ENCODE measurements at places on chromosomes 5 and 9. TPM values are rescaled to one million over a fixed set of nuclear protein-coding genes. Genes with fewer than 3 reads are reported as not detected.

DNA sequence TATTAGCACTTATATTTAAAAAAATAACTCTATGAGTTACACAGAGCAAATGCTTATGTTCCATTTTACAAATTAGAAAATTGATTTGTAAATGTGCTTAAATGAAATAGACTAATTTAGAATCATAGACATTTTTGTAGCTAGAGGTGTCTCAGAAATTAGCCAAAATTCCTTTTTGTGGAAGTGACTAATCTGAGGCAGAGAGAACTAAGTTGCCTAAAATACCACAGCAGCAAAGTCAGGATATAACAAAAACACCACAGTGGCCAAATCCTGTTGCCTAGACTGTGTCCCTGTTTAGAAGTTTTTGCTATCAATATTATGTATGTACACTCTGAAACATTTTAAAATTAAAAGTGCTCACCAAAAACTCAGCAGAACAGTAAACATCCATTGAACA, 18.7 kb downstream of the ADAMTSL1 start:
- no peak overlapping the region for H3K4me3 ChIP-seq
- no peak for DNase-seq
- no peaks in the 10 kb centered on the region for H3K36me3 ChIP-seq
- H3K4me1 ChIP-seq = peaks cover 16% of the 10 kb centered on the region

- H3K36me3 ChIP-seq = no peaks in the 10 kb centered on the region
- H3K4me1 ChIP-seq = no peaks in the 10 kb centered on the region
- no peak overlapping the region for H3K27ac ChIP-seq
- H3K27me3 ChIP-seq = no peaks in the 10 kb centered on the region
- DNase-seq = no peak
- H3K4me3 ChIP-seq = no peak overlapping the region
Observed at GRCh38 chr5:36642089-36642488, 35.7 kb downstream of the SLC1A3 start.

Gene SPRY4
- 6.7 TPM for total RNA-seq

Gene LRRC70
- not detected for total RNA-seq

DNA sequence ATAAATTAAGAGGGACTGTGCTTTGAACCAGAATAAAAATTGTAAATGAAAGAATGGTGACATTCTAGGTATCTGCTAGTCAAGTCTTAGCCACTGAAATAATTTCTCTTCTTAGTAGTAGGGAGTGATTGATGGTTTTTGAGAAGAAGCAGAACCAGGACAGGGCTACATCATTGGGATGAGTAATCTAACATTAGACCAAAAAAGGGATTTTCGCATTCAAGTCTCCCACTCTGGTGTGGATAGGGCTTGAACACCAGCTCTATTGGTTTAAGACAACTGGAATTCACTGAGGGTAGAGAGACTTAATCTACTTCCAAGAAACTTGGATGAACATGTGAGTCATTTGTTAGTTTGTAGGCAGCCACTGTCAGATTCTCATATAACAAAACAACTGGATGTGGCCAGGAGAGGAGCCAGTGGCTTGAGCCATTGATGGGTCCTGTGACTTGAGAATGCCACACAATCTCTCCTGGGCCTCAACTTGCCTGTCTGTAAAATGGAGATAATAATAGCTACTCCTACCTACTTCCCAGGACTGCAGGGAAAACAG, 16.6 kb downstream of the FAT2 start:
- DNase-seq = no peak
- H3K4me3 ChIP-seq = no peak overlapping the region
- no peaks in the 10 kb centered on the region for H3K36me3 ChIP-seq
- H3K4me1 ChIP-seq = no peaks in the 10 kb centered on the region

Gene PCDHB6
- total RNA-seq = not detected

- DNase-seq = no peak
- H3K4me1 ChIP-seq = no peaks in the 10 kb centered on the region
Observed at GRCh38 chr5:153147891-153148623, 342.4 kb upstream of the GRIA1 start.

GRCh38 chr9:78515108-78515507, 218.2 kb downstream of the PSAT1 start:
- no peak overlapping the region for H3K4me3 ChIP-seq
- no peaks in the 10 kb centered on the region for H3K27me3 ChIP-seq
- no peaks in the 10 kb centered on the region for H3K4me1 ChIP-seq
- DNase-seq = no peak
- no peaks in the 10 kb centered on the region for H3K36me3 ChIP-seq
- no peak overlapping the region for H3K27ac ChIP-seq

DNA sequence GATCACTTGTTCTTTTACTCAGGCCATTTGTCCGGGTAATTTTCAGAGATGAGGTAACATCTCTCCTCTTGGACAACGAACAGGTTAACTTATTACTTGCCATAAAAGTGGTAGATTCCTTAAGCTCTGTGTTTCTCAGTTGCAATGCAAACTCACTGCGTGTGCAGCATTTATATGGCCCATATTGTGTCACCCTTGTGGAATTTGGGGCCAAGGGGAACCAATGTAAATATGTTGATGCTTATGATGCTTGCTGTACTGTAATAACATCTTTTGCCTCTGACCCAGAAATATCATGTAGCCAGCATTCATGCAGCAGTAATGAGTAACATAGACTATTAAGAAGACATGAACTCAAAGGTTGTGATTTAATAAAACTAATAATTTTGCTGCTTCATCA, 175.8 kb downstream of the ADAMTS6 start:
- no peak overlapping the region for H3K27ac ChIP-seq
- H3K36me3 ChIP-seq = no peaks in the 10 kb centered on the region
- DNase-seq = no peak
- H3K4me3 ChIP-seq = no peak overlapping the region

Gene AQP3
- total RNA-seq = 37.5 TPM

DNA sequence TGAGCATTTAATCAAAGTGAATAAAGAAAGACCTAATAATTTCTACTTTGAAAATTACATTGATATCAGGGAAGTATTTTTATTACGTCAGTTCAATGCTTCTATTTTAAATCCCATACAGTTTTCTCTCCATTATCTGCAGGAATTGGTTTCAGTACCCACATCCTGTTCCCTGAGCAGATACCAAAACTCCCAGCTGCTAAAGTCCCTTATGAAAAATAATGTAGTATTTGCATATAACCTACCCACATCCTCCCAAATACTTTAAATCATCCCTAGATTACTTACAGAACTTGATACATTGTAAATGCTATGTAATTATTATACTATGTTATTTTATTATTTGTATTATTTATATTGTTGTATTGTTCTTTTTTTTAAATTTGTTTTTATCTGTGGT, 125.4 kb upstream of the MINAR2 start:
- no peak for DNase-seq
- H3K27ac ChIP-seq = no peak overlapping the region
- H3K36me3 ChIP-seq = no peaks in the 10 kb centered on the region

DNA sequence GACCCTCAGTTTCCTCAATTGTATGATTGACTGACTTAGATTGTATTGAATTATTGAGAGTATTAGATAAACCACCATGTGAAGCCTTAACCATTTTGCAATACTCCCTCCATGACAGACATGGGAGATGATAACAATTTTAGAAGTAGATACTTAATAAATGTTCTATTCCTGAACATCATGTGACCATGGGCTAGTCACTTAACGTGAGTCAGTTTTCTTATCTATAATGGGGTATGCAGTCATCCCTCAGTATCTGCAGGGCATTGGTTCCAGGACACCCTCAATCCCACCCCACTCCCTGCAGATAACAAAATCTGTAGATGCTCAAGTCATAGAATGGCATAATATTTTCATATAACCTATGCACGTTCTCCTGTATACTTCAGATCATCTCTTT, 31.0 kb downstream of the SNX18 start:
- no peaks in the 10 kb centered on the region for H3K27me3 ChIP-seq
- no peak for DNase-seq
- no peak overlapping the region for H3K4me3 ChIP-seq
- H3K27ac ChIP-seq = no peak overlapping the region

DNA sequence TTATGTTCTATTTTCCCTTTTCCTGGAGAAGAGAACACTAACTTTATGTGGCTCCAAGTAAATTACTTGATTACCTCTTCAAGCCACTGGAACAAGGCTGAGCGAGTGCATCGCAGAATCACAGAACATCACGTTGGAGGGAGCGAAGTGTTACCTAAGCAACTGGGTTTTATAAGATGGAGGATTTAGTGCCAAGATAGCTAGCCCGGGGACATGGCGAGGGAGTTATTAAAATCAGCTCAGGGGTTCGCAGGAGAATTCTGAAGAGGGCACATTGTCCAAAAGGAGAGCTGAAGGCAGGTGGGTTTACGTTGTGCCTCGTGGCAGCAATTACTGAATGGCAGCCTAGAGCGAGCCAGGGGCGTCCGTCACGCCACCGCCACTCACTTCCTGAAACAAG, 563.2 kb upstream of the ADAMTS16 start:
- H3K4me3 ChIP-seq = no peak overlapping the region
- no peaks in the 10 kb centered on the region for H3K36me3 ChIP-seq
- H3K27ac ChIP-seq = no peak overlapping the region
- no peak for DNase-seq

GRCh38 chr9:137255448-137256114, 454 bp downstream of the NELFB start:
- H3K4me3 ChIP-seq = peak overlapping the region; percentile 100
- H3K27ac ChIP-seq = peak overlapping the region; percentile 80
- peaks cover 4% of the 10 kb centered on the region for H3K36me3 ChIP-seq
- no peak for DNase-seq

GRCh38 chr9:97568461-97569275, 64.5 kb downstream of the TSTD2 start:
- H3K36me3 ChIP-seq = peaks cover 62% of the 10 kb centered on the region
- DNase-seq = no peak

GRCh38 chr5:124812771-124813358, 66.4 kb upstream of the ZNF608 start:
- no peaks in the 10 kb centered on the region for H3K4me1 ChIP-seq
- H3K27ac ChIP-seq = no peak overlapping the region
- DNase-seq = peak; percentile 61
- H3K27me3 ChIP-seq = no peaks in the 10 kb centered on the region
- no peaks in the 10 kb centered on the region for H3K36me3 ChIP-seq
- no peak overlapping the region for H3K4me3 ChIP-seq

DNA sequence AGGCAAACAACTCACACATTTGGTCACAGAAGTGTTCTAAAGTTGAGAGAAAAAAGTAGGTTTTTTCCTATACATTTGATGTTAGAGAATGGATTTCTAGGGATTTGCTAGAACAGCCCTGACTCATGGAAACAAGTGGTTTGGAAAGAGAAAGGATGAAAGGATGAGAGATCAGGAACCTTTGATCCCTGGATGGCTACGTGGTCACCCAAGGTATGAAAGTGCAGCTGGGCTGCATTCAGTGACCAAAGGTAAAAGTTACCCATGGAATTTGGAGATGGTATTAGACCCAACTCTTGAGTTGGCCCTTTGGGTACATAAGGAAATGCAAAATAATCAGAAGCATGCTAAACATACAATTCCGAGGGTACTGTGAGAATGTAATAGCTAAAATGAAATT, 61.3 kb upstream of the SPIN1 start:
- H3K4me3 ChIP-seq = no peak overlapping the region
- no peaks in the 10 kb centered on the region for H3K27me3 ChIP-seq
- H3K36me3 ChIP-seq = no peaks in the 10 kb centered on the region
- no peak for DNase-seq
- no peak overlapping the region for H3K27ac ChIP-seq

GRCh38 chr5:44845777-44846176, 37.0 kb downstream of the MRPS30 start:
- H3K4me3 ChIP-seq = no peak overlapping the region
- H3K27me3 ChIP-seq = no peaks in the 10 kb centered on the region
- DNase-seq = no peak
- no peaks in the 10 kb centered on the region for H3K36me3 ChIP-seq
- no peak overlapping the region for H3K27ac ChIP-seq

Gene CSF1R
- total RNA-seq = 17.8 TPM

Gene NR4A3
- total RNA-seq = 6.2 TPM

DNA sequence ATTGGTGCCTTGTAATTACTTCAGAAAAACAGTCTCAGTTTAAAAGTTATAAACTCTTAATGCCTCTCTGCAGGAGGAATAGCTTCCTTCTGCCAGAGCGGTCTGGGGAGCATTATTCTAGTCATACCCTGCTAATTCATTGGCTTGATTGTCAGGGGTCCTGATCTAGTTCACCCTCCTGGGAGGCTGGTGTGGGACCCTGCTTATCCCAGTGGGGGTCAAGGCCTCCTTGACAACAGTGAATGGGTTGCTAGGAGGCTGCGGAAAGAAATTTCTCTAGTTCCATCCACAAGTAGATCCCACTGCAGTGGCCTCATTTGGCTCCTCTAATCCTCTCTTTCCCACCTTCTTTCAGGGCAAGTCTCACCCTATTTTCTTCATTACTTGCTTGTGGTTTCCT, 105.7 kb downstream of the TMC1 start:
- H3K27me3 ChIP-seq = no peaks in the 10 kb centered on the region
- H3K36me3 ChIP-seq = no peaks in the 10 kb centered on the region
- DNase-seq = no peak

Gene CDH9
- total RNA-seq = not detected

DNA sequence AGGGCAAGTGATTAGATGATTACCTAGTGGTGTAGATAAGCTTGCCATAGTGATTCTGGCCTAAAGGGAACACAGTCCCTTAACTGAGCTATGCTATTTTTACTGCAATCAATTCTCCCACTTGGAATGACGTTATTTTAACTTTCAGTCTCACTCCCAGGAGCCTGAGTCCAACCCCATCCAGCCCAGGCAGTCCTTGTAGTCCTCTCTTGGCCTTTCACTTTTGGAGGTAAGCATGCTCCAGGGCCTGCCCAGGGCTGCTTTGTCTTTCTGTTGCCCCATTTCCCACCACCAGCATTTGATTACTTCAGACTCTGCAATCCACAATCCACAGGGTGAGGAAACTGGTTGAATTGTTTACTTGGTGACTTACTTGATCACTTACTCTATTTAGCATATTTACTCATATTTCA, 233.0 kb downstream of the CD180 start:
- peaks cover 48% of the 10 kb centered on the region for H3K4me1 ChIP-seq
- no peaks in the 10 kb centered on the region for H3K36me3 ChIP-seq
- peak; percentile 37 for DNase-seq
- H3K27me3 ChIP-seq = no peaks in the 10 kb centered on the region
- no peak overlapping the region for H3K4me3 ChIP-seq
- no peak overlapping the region for H3K27ac ChIP-seq

GRCh38 chr5:88888848-88889188, 5.8 kb upstream of the MEF2C start:
- peak overlapping the region; percentile 51 for H3K4me3 ChIP-seq
- no peak for DNase-seq
- peaks cover 10% of the 10 kb centered on the region for H3K27me3 ChIP-seq
- no peaks in the 10 kb centered on the region for H3K36me3 ChIP-seq
- H3K4me1 ChIP-seq = peaks cover 8% of the 10 kb centered on the region

- H3K4me3 ChIP-seq = no peak overlapping the region
- no peak overlapping the region for H3K27ac ChIP-seq
- DNase-seq = no peak
Observed at GRCh38 chr5:179874536-179875292, 16.1 kb upstream of the MRNIP start.

GRCh38 chr5:137629646-137630045, 106.2 kb downstream of the KLHL3 start:
- DNase-seq = no peak
- H3K27ac ChIP-seq = no peak overlapping the region
- no peak overlapping the region for H3K4me3 ChIP-seq
- H3K27me3 ChIP-seq = no peaks in the 10 kb centered on the region
- H3K36me3 ChIP-seq = no peaks in the 10 kb centered on the region

- no peaks in the 10 kb centered on the region for H3K27me3 ChIP-seq
- H3K27ac ChIP-seq = no peak overlapping the region
- no peak for DNase-seq
- no peak overlapping the region for H3K4me3 ChIP-seq
Observed at GRCh38 chr9:86632537-86632936, 278.3 kb upstream of the TUT7 start.

Gene BNC2
- 37.8 TPM for total RNA-seq

- no peak overlapping the region for H3K27ac ChIP-seq
- H3K36me3 ChIP-seq = no peaks in the 10 kb centered on the region
- DNase-seq = peak; percentile 6
- no peaks in the 10 kb centered on the region for H3K4me1 ChIP-seq
- H3K4me3 ChIP-seq = no peak overlapping the region
Observed at GRCh38 chr9:103816146-103816545, 278.0 kb upstream of the SMC2 start.

Measured in stomach (tissue), 19 donors.